ENCODE measurements at places on chromosomes 5 and 9. TPM values are rescaled to one million over a fixed set of nuclear protein-coding genes. Genes with fewer than 3 reads are reported as not detected.

GRCh38 chr9:130663258-130663976 is 977 bp upstream of the PRDM12 start:
- DNase-seq: no peak

DNA sequence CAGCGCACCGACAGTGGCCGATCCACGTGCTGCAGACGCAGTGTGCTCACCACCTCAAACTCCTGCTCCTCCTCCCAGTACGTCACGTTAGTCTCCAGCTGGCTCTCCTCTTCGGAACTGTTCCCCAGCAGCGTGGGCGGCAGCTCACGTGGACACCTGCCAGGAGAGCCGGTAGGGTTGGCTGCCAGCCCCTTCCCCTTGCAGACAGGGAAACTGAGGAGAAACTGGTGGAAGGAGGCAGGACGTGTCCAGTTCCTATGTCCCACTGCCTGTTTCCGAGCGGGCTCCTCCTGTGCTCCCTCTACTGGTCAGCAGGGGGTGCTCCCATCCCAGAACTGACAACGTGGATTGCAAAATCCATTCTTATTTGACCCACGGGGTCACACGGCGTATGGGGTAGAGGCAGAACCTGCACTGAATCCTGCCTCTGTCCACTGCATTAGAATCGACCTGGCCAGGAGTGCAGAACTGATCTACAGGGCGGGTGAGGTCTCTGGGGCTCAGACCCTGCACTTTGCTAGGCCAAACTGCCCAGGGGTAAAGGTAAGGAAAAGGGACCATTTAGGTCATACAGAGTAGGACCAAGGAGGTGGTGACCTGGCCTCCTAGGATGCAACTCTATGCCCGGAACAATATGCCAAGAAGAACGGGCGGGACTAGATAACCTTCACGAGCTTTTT is 25.7 kb downstream of the PDGFRB start:
- DNase-seq: no peak

GRCh38 chr9:80664327-80665210 is 1024.8 kb downstream of the TLE1 start:
- no peak for DNase-seq

GRCh38 chr9:35274993-35275392 is 113.2 kb downstream of the UNC13B start:
- DNase-seq: no peak

- no peak for DNase-seq
Observed at GRCh38 chr5:1948663-1949191, 66.0 kb upstream of the IRX4 start.

DNA sequence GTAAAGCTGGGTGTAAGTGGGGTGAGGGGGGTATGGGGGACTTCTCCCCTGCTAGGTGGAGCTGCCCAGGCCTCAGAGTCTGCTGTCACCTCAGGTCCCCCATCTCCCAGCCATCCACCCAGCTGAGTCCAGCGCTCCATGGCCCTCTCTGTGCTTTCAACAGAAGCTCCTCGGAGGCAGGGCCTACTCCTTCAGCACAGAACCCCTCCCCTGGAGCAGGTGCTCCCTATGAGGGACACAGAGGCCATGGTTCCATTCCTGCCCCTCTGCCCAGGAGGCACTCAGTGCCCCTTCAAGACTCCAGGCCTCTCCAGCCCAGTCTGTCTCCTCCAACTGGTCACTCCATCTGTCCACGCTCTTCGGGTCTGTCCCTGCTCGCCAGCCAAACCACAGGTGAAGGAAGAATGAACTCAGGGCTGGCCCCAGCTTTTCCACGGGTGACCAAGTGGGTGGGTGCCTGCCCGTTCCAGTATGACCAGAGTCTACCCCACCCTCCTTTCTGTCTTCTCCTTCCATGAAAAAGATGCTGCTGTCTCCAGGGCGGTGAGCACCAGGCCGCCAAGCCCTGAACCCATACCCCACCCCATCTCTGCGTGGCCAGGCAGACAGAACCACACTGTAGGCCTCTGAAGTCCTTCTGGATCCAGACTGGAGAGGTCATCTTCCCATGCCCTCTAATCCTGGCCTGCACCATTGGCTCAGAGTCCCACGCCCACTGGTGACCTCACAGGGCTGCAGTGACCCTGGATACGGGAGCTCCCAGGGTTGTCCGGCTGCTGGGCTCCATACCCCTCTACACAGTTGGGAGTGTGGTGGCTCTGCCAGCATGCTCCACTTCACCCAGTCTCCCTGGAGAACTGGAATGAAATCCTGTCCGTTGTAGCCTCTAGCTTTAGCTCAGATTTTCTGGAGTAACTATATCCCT is 11.9 kb downstream of the GBGT1 start:
- DNase-seq: no peak

- DNase-seq: peak; percentile 9
Observed at GRCh38 chr5:117504305-117504704, 929.7 kb upstream of the SEMA6A start.

GRCh38 chr5:168756453-168757391 is 177.6 kb upstream of the PANK3 start:
- no peak for DNase-seq

DNA sequence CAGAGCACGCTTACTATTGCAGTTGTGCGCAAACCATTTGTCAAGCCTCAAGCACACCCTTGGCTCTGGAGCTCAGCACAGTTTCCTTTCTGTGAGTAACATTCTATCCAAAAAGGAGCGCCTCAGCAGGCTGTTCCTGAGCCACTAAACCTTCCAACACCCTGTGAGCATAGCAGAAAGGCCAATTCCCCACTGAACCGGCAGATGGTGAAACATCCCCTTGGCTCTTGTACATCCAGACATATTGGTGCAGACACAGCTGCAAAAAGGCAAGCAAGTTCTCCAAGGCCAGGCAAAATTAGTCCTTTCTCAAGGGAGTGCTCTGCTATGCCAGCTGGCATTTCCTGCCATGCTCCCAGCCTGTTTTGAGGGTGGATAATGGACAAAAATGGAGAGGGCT is 44.1 kb upstream of the CEMIP2 start:
- no peak for DNase-seq

The ARL14EPL gene
- not detected for polyA plus RNA-seq

The TMEM252 gene
- not detected for polyA plus RNA-seq

The PTGDS gene
- 0.31 TPM for polyA plus RNA-seq

The PHF24 gene
- 0.02 TPM for polyA plus RNA-seq

Data from BJ (cell line).